ENCODE measurements at places on chromosomes 11 and 22. TPM values are rescaled to one million over a fixed set of nuclear protein-coding genes. Genes with fewer than 3 reads are reported as not detected.

DNA sequence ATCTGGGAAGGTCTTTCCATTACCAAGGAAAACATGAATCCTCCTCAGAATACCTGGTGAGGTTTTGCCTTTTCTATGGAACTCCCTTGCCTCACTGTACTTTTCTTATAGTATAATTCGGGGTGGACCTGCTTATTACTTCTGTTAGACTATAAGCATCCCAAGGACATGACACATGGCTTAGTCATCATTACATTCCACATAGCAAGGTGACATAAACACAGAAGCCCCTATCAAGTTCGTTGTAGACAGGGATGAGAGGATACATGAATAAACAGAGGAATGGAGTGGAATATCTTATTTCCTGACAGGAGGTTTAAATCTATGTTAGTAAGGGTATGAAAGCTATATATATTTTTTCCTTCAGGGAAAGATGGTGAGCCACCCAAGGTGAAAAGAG, 532.2 kb upstream of the CCDC90B start:
- H3K27me3 ChIP-seq, result no peaks in the 10 kb centered on the region
- H3K4me3 ChIP-seq, result no peak overlapping the region

DNA sequence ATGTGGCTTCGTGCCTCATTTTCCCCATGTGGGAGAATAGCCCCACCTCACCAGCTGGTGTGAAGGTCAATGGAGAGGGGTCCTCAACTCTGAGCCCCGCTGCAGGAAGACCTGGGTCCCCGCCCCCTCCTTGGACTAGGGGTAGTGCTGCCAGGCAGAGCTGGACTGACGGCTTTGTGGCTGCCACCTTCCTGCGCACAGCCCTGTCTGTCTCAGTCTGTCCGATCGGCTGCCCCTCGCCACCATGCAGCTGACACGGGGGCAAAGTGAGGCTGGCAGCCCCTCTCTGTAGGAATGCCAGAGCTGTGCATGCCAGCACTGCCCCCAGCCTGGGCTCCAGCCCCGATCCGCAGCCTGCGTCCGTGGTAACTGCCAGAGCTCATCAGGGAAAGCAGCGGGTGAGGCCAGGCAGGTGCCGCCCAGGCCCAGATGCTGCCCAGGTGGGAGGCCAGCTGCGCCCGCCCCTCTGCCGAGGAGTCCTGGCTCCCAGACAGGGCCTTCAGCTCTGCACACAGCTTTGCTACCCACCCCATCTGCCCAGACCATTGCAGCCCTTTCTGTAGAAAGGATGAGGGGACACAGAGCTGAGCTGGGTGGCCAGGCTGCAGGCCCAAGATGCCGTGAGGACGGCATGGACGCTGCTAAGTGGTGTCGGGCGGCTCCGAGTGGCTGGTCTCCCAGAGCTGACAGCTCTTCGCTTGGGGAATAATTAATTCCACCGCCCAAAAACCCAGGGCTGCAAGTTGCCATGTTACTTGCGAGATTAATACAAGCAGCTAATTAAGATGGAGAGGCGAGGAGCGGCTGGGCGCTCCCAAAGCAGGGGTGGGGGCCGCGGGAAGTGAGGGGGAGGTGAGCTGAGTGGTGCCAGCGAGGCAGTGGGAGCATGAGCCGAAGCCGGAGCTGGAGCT, 19.5 kb upstream of the FLRT1 start:
- DNase-seq, result no peak
- peaks cover 18% of the 10 kb centered on the region for H3K4me1 ChIP-seq
- H3K4me3 ChIP-seq, result no peak overlapping the region
- no peak overlapping the region for H3K27ac ChIP-seq

DNA sequence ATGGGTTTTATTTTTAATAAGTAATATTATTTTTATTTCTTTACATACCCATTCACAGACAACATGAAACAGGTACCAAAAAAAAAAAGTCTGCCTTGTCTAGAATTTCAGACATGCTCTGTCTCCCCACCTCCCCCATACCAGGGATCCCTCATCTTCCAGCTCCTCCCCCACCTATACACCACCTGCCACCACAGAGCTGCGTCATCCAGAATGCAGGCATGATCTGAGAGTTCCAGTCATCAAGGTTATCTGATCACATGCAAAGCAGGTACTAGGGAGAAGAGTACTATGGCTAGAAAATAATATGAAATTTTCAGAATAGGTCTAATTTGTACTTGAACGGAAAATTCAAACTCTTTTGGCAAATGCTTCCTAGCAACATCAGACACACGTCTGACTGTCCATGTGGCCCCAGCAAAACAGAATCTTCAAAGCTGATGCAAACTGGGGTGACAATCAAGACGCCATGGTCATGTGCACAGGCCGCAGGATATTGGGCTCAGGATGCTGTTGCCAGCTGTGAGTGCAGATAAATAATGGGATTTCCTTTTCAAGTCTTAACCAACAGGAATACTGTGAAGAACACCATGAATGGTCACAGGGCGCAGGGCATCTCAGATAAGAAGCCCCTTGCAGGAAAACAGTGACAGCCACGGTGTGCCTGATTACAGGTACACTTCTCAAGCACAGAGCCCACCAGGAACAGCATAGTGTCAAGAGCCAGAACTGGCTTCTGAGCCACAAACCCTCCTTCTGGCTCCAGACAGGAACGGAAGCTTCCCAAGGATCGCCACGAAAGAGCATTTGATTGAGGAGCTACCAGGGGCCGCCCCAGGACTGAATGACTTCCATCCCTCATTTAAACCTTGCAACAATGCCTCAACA, 169.5 kb downstream of the EFCAB6 start:
- no peaks in the 10 kb centered on the region for H3K27me3 ChIP-seq
- H3K36me3 ChIP-seq, result peaks cover 1% of the 10 kb centered on the region
- no peak overlapping the region for H3K4me3 ChIP-seq
- no peak overlapping the region for H3K27ac ChIP-seq
- no peak for DNase-seq

DNA sequence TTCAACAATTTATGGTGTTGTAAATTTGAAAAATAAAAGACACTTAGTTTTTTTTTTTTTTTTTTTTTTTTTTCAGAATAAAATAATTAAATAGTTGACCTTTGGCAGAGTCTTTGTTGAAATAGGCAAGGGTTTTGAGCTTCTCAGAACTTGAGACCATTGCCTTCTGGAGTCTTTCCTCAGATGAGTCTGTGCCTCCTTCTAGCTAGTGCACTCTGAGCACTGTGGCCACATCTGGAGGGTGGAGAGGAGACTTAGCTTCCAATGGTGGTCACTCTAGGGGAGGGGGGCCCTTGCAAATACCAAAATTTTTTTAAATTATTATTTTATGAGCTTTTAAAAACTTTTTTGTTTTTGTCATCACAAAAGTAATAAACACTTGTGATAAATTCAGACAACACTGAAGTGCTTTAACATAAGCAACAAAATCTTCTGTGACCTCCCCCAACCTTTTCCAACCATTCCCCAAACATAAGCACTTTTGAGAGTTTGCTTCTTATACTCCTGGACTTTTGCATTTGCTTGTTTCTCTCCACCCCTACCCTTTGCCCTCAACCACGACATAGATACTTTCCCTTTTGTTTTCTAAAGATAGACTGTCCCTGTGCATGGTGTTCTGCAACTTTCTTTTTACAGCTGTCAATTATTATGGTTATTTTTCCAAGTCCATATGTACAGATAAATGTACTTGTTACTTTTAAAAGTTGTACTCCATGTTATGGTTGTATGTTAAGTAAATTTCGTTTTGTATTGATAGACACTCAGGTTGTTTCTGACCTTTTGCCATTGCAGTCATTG, 41.1 kb downstream of the BMAL1 start:
- peaks cover 5% of the 10 kb centered on the region for H3K36me3 ChIP-seq
- DNase-seq, result no peak
- no peak overlapping the region for H3K4me3 ChIP-seq
- H3K27me3 ChIP-seq, result no peaks in the 10 kb centered on the region
- peaks cover 62% of the 10 kb centered on the region for H3K4me1 ChIP-seq
- H3K27ac ChIP-seq, result no peak overlapping the region

Gene RIMBP3B
- total RNA-seq, result not detected

DNA sequence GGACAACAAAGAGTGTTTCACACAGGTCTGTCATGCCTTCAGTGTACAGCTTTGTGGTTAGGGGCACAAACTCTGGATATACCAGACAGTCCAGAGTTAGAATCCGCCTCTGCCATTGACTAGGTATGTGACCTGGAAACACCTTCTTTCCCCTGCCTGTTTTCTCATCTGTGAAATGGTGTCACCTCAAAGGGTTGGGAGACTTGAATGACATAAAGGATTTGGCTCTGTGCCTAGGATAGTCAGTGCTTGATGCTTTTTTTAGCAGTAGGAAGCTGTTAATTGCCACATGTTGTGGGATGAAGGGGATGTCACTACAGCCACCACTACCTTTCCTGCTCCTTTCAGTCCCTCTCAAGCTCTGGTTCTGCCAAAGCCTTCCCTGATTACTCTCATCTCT, 17.4 kb upstream of the LRRC55 start:
- H3K4me3 ChIP-seq, result no peak overlapping the region
- H3K4me1 ChIP-seq, result no peaks in the 10 kb centered on the region
- H3K36me3 ChIP-seq, result no peaks in the 10 kb centered on the region
- DNase-seq, result no peak
- H3K27ac ChIP-seq, result no peak overlapping the region

Gene SART1
- 73.7 TPM for total RNA-seq

GRCh38 chr11:128620309-128621100, 33.1 kb upstream of the ETS1 start:
- DNase-seq, result no peak
- H3K4me1 ChIP-seq, result peaks cover 2% of the 10 kb centered on the region
- no peak overlapping the region for H3K27ac ChIP-seq
- no peaks in the 10 kb centered on the region for H3K27me3 ChIP-seq

GRCh38 chr22:20577549-20577975, 70.2 kb downstream of the MED15 start:
- H3K4me1 ChIP-seq, result peaks cover 7% of the 10 kb centered on the region
- DNase-seq, result peak; percentile 28
- no peaks in the 10 kb centered on the region for H3K27me3 ChIP-seq
- peaks cover 6% of the 10 kb centered on the region for H3K36me3 ChIP-seq

DNA sequence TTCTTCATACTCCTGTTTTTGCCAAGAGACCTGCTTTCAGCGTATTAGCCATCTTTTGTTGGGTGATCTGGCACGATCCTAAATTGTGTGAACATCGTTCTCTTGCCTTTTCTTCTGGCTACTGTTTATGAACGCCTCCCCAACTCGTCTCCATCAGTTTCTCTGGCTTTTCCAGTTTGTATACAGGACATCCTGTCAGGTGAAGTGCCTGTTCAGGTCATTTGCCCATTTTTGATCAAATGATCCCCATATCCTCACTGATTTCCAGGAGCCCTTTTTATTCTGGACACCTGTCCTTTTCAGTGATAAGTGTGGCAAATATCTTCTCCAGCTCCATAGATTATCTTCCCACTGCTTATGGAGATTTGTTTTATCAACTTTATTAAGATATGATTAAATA, 22.5 kb upstream of the SYT8 start:
- no peak for DNase-seq
- H3K4me1 ChIP-seq, result no peaks in the 10 kb centered on the region
- H3K27ac ChIP-seq, result no peak overlapping the region
- H3K27me3 ChIP-seq, result no peaks in the 10 kb centered on the region
- H3K4me3 ChIP-seq, result no peak overlapping the region
- H3K36me3 ChIP-seq, result no peaks in the 10 kb centered on the region

DNA sequence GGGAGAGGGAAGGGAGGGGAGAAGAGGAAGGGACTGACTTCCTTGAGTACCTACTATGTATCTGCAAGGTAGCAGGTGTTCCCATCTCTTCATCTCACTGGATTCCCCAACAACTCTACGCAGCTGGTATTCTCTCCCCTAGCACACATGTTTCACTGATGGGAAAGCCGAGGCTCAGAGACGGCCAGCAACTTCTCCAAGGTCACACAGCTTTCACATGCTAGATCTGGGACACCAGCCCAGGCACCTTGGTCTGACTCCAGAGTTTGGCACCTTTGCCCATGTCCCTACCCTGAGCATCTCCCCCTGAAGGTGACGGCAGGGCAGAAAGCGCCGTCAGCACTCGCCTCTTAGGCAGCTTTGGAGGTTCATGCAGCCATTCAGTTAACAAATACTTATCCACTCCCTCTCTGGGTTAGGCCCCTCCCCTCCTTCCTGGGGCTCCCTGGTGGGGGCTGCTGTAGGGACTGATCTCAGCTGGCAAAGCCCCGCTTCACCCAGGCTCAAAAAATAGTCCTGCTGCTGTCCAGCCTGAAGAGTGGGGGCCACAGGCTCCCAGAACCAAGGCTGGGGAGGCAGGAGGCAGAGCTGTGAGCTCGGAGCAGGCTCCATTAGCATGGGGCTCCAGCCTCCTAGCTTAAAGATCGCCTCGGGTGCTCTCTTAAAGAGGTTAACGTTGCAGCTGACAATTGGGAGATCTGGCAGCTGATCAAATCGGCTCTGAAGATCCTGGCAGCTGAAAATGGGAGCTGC, 79.4 kb downstream of the IGLL1 start:
- no peaks in the 10 kb centered on the region for H3K27me3 ChIP-seq
- H3K4me3 ChIP-seq, result no peak overlapping the region
- no peak overlapping the region for H3K27ac ChIP-seq
- no peak for DNase-seq
- peaks cover 7% of the 10 kb centered on the region for H3K4me1 ChIP-seq
- H3K36me3 ChIP-seq, result no peaks in the 10 kb centered on the region

Gene GPR83
- total RNA-seq, result not detected

DNA sequence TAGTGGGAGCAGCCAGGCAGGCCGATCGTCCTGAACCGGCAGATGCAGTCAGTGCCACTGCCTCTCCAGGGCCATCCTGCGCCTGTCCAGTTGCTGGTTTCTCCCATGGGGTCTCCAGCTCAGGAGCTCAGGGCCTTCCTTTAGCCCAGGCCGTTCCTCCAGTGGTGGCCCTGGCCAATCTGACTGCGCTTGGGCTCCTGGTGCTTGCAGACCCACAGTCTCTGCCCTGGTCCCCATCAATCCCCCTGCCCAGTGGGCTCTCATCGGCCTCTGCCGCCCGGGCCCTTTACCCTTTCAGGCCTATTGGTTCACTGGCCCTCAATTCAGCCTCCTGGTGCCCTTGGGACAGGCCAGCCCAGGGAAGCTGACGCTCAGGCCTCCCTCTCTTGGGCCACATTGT, 29.2 kb upstream of the TSKU start:
- no peaks in the 10 kb centered on the region for H3K27me3 ChIP-seq
- no peaks in the 10 kb centered on the region for H3K36me3 ChIP-seq
- no peak for DNase-seq
- H3K4me1 ChIP-seq, result peaks cover 23% of the 10 kb centered on the region
- no peak overlapping the region for H3K27ac ChIP-seq

Gene APOL4
- total RNA-seq, result 5.9 TPM

GRCh38 chr11:109733245-109733644, 311.3 kb downstream of the C11orf87 start:
- no peak overlapping the region for H3K4me3 ChIP-seq
- H3K4me1 ChIP-seq, result peaks cover 5% of the 10 kb centered on the region
- H3K27ac ChIP-seq, result no peak overlapping the region

DNA sequence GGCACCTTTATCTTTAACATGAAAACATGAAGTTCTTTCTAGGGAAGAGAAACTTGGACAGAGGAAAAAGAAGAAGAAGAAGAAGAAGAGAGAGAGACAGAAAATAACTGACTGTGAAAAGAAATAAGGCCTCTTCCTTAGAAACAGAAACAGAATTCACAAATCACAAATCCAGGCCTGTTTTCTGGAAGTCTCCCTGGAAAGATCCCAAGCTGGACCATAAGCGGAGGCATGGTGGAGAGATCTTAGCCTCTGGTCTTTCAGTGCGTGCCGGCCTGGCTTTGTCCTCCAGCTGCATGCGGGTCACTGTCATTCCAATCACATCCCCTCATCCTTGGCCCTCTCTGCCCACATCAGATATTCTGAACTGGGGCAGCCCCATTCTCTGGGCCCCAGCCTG, 6.9 kb downstream of the FXYD6 start:
- DNase-seq, result no peak
- peak overlapping the region; percentile 34 for H3K27ac ChIP-seq
- no peaks in the 10 kb centered on the region for H3K36me3 ChIP-seq
- H3K27me3 ChIP-seq, result peaks cover 14% of the 10 kb centered on the region

Data from tibial nerve (tissue), 4 donors.